ENCODE measurements at places on chromosomes 4 and X. TPM values are rescaled to one million over a fixed set of nuclear protein-coding genes. Genes with fewer than 3 reads are reported as not detected.

TEX13C gene
- total RNA-seq = not detected

DNA sequence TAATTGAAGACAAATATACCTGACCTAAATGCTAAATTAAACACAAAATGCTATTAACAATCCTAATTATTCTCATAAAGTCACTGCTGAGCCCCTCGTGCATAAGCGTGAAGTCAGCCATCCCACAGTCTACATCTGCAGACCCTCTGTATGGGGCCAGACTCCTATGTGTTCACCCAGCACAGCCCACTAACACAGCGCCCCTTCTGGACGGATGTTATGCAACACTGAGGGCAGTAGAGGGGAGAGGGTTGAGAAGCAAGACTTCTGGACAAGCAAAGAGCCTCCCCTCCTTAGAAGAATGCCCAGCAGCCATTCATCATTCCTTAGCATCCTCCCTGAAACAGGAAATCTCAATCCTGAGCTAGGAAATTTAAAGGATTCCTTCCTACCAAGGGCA is 7.9 kb downstream of the TRPC3 start:
- DNase-seq = no peak

SLC9B1 gene
- not detected for total RNA-seq

- no peak for DNase-seq
These were observed 31.6 kb downstream of the SPARCL1 start for GRCh38 chr4:87497578-87497977.

DNA sequence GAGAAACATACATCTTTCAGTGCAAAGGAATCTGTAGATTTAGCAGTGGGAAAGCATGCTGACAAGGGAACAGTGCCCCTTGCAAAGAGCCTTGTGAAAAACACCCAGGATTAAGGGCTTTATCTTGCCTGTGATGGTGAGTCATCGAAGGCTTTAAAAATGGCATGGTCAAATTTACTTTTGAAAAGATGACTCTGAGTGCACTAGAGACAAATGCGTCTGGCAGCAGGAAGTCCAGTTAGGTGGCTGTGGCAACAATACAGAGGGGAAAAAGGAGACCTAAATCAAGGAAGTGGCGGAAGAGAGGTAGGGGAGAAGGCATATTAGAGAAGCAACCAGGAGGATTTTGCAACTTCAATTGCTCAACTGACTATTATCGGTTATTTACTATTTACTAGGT is 472.6 kb upstream of the CPEB2 start:
- DNase-seq = no peak

All from body of pancreas (tissue), 4 donors.